Epithelial cell of proximal tubule (primary cell): ENCODE measurements at places on chromosomes 7 and 10. TPM values are rescaled to one million over a fixed set of nuclear protein-coding genes. Genes with fewer than 3 reads are reported as not detected.

Gene HOXA10
- 36.7 and 51.7 TPM in 2 replicates for total RNA-seq

Gene PRF1
- not detected in 2 replicates for total RNA-seq

Gene TSPAN33
- 3.9 and 14.3 TPM in 2 replicates for total RNA-seq

GRCh38 chr10:24605141-24605540, 118.5 kb downstream of the ARHGAP21 start:
- DNase-seq = no peak
